Activated naive CD8-positive, alpha-beta T cell treated with anti-CD3 and anti-CD28 coated beads, Interleukin-2, amount 10 ng/mL, durations not matched to agents 7 days and 5 days (primary cell): ENCODE measurements at places on chromosomes 4 and X. TPM values are rescaled to one million over a fixed set of nuclear protein-coding genes. Genes with fewer than 3 reads are reported as not detected.

Gene HSD17B13
- 0.44 TPM for total RNA-seq

Gene TXK
- total RNA-seq = 65.8 TPM

Gene LRP2BP
- total RNA-seq = 0.78 TPM

Gene AVPR2
- not detected for total RNA-seq

Gene LRIT3
- not detected for total RNA-seq

GRCh38 chr4:81102107-81102506, 71.6 kb downstream of the BMP3 start:
- no peaks in the 10 kb centered on the region for H3K36me3 ChIP-seq
- H3K4me3 ChIP-seq = no peak overlapping the region
- no peaks in the 10 kb centered on the region for H3K27me3 ChIP-seq
- DNase-seq = no peak
- H3K27ac ChIP-seq = no peak overlapping the region
- H3K4me1 ChIP-seq = peaks cover 2% of the 10 kb centered on the region

- no peak for DNase-seq
- H3K36me3 ChIP-seq = peaks cover 1% of the 10 kb centered on the region
- peaks cover 4% of the 10 kb centered on the region for H3K27me3 ChIP-seq
- H3K4me1 ChIP-seq = peaks cover 21% of the 10 kb centered on the region
- peak overlapping the region; percentile 79 for H3K4me3 ChIP-seq
Measured at GRCh38 chr4:105060628-105061027, 86.0 kb upstream of the TET2 start.

DNA sequence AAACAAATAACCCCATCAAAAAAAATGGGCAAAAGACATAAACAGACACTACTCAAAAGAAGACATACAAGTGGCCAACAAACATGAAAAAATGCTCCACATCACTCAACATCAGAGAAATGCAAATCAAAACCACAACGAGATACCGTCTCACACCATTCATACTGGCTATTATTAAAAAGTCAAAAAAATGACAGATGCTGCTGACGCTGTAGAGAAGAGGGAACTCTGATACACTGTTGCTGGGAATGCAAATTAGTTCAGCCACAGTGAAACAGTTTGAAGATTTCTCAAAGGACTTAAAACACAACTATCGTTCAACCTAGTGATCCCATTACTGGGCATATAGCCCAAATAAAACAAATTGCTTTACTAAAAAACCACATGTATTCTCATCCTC, 671.2 kb upstream of the FTHL17 start:
- H3K4me1 ChIP-seq = no peaks in the 10 kb centered on the region
- H3K27ac ChIP-seq = no peak overlapping the region
- no peaks in the 10 kb centered on the region for H3K36me3 ChIP-seq
- H3K27me3 ChIP-seq = no peaks in the 10 kb centered on the region
- no peak for DNase-seq

- DNase-seq = no peak
- no peak overlapping the region for H3K4me3 ChIP-seq
- no peaks in the 10 kb centered on the region for H3K36me3 ChIP-seq
- H3K27me3 ChIP-seq = no peaks in the 10 kb centered on the region
- H3K4me1 ChIP-seq = no peaks in the 10 kb centered on the region
- H3K27ac ChIP-seq = no peak overlapping the region
Measured at GRCh38 chrX:141947350-141947749, 43.7 kb downstream of the MAGEC1 start.

DNA sequence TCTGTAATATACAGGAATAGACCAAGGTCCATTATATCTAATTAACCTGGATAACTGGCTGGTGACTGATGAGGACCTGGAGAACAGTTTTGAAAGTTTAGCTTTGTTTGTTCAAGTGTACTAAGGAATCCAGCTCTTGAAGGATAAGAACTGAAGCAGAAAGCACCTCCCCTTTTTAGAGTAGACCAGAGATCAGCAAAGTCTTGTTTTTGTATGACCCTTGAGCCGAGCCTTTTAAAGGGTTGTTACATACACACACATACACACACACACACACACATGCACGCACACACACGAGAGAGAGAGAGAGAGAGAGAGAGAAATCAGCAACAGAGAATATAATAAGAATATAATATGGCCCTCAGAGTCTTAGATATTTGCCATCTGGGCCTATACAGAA, 13.0 kb downstream of the MOSPD2 start:
- no peak overlapping the region for H3K4me3 ChIP-seq
- no peak overlapping the region for H3K27ac ChIP-seq
- H3K27me3 ChIP-seq = no peaks in the 10 kb centered on the region
- no peak for DNase-seq

DNA sequence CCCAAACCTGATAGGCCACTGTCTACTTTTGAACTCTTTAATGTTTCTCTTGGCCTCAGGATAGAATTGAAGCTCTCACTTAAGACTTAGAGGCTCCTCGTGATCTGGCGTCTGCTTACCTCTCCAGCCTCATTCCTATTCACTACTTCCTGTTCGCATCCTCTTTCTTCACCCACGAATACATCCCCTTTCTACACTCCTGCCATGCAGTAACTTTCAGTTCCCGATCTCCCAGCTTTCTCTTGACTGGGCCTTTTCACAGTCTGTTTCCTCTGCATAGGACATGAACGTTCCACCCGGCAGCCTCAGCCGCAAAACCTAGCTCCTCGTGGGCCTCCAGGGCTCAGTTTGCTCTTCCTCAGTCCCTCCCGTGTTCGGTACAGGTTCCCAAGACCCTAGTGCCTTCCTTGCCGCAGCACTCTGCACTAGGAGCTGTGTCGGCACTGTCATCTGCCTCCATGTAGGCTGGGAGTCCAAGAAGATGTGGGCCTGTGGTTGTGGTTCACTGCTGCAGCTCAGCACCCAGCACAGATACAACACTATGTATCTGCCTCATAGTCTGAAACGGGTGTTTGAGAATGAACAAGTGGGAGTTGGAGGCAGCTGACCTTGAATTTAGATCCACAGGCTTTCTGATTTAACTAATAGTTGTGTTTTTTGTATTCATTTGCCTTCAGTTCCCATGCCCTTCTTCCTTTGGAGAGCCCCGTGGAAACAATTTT, 15.8 kb downstream of the RPL39 start:
- no peak for DNase-seq
- H3K27ac ChIP-seq = peak overlapping the region; percentile 34
- peaks cover 6% of the 10 kb centered on the region for H3K4me1 ChIP-seq
- no peaks in the 10 kb centered on the region for H3K27me3 ChIP-seq
- no peak overlapping the region for H3K4me3 ChIP-seq

DNA sequence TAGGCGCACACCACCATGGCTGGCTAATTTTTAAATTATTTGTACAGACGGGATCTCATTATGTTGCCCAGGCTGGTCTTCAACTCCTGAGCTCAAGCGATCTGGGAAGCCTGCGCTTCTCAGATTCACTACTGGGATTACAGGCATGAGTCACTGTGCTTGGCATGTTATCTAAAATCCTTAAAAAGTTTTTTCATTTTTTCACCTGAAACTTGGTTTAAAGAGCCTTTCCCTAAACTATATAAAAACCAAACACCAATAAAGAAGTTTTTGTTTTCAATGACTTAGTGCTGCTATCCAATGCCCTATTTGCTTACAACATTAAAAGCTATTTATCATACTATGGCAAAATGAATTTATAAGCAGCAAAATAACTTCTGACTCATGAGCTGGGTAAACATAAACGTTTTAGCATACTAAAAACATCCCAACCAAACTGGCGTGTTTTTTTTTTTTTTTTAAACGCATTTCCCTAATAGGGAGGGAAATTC, 127.8 kb downstream of the UBE2K start:
- H3K27me3 ChIP-seq = no peaks in the 10 kb centered on the region
- peaks cover 2% of the 10 kb centered on the region for H3K4me1 ChIP-seq
- DNase-seq = no peak

DNA sequence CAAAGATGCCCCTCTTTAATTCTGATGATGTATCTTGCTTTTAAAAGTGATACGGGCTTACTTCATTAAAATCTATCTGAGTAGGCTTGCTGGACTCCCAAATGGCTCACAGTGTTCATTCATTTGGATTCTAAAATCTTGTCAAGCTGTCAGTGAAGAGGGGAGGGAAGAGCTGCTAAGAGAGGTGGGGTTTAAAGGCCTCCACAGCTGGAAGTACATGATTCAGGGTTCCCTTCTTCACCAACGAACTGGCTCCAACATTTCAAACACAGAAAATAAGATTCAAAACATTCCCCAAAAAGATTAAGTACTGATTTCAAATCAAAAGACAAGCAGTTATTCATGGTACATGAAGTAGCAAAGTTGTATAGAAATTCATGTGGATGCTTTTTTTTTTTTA, 133.0 kb upstream of the NAP1L5 start:
- H3K4me3 ChIP-seq = no peak overlapping the region
- peaks cover 4% of the 10 kb centered on the region for H3K4me1 ChIP-seq
- no peak overlapping the region for H3K27ac ChIP-seq
- no peaks in the 10 kb centered on the region for H3K36me3 ChIP-seq
- peaks cover 17% of the 10 kb centered on the region for H3K27me3 ChIP-seq
- DNase-seq = no peak

DNA sequence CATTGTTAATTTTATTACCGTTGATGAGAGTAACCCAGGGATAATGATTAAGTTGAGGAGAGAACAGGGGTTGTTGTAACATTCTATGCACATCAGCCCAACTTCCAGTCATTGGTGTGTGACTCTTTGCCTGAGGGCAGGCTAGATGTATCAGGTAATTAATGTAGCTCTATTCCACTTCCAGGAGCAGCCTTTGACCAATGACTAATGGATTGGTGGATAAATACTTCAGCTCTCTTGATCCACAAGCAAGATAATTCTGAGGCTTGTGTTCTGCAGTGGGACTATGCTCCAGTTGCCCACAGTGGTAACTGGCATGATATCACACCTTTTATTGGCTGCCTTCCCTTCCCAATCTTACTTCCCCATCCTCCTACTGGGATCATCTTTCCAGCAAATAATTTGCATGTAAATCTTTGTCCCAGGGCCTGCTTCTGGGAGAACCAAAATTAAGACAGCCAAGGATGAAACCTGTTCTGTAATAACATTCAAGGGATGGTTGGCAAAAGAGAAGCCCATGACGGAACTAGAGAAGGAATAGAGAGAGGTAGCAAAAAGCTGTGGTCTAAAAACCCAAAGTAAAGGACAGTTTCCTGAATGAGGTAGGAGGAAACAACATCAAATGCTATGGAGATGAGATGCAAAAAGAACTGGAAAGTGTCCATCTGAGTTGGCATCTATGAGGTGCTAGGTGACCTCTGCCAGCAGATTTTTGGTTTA, 241.4 kb upstream of the RPS6KA3 start:
- no peak overlapping the region for H3K4me3 ChIP-seq
- peaks cover 3% of the 10 kb centered on the region for H3K36me3 ChIP-seq
- peaks cover 6% of the 10 kb centered on the region for H3K27me3 ChIP-seq
- peaks cover 3% of the 10 kb centered on the region for H3K4me1 ChIP-seq
- DNase-seq = no peak

- no peak for DNase-seq
- no peaks in the 10 kb centered on the region for H3K27me3 ChIP-seq
- H3K36me3 ChIP-seq = no peaks in the 10 kb centered on the region
- no peak overlapping the region for H3K27ac ChIP-seq
Measured at GRCh38 chr4:64538219-64538618, 129.0 kb upstream of the TECRL start.

- no peak overlapping the region for H3K27ac ChIP-seq
- no peak overlapping the region for H3K4me3 ChIP-seq
- DNase-seq = no peak
- H3K4me1 ChIP-seq = peaks cover 31% of the 10 kb centered on the region
- peaks cover 43% of the 10 kb centered on the region for H3K36me3 ChIP-seq
Measured at GRCh38 chr4:87052615-87053014, 117.8 kb downstream of the AFF1 start.

DNA sequence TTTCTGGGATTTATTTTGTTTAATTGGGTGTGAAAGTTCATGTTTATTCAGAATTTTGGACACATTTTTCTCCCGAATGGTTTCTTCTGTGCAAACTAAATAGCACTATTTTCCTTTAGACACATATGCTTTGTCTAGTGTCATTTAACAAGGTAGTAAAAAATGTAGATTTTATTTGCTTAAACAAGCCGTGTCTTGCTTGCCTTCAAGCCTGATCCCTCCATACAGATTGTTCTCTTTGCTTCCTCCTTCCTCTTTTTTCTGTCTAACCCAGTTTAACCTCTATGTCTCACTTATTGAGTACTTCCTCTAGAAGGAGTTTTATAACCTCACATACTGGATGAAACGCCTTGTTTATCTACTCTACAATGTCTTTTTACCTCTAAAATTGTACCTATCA, 211.8 kb downstream of the NPFFR2 start:
- no peak overlapping the region for H3K27ac ChIP-seq
- H3K27me3 ChIP-seq = peaks cover 2% of the 10 kb centered on the region
- no peak overlapping the region for H3K4me3 ChIP-seq
- no peaks in the 10 kb centered on the region for H3K4me1 ChIP-seq
- no peak for DNase-seq

- no peak overlapping the region for H3K27ac ChIP-seq
- H3K36me3 ChIP-seq = no peaks in the 10 kb centered on the region
- H3K4me3 ChIP-seq = no peak overlapping the region
- H3K4me1 ChIP-seq = no peaks in the 10 kb centered on the region
- no peaks in the 10 kb centered on the region for H3K27me3 ChIP-seq
Measured at GRCh38 chrX:121755541-121755940, 708.1 kb downstream of the GLUD2 start.

DNA sequence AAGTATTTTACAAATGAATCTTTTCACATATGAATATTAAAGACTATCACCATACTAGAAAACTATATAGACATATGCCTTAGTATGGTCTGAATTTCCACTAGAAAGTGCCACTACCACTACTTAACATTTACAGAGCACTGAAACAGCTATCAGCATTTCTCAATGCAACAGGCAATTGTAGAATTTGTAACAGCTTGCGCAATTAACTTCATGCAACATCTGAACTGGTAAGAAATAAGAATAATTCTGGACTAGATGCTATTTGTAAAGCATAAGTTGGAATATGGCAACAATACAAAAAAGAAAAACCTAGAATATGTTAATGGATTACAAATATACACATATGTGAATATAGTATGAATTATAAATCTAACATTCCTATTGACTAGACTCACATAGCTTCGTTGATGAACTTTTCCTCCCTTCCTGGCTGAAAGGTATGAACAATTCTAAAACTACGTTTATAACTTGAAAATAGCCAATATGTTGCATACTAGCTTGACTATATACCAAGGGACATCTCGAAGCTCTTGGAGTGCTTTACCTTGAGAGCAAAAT, 82.0 kb downstream of the ATP8A1 start:
- H3K27me3 ChIP-seq = no peaks in the 10 kb centered on the region
- H3K36me3 ChIP-seq = peaks cover 24% of the 10 kb centered on the region
- H3K4me1 ChIP-seq = no peaks in the 10 kb centered on the region
- DNase-seq = no peak
- no peak overlapping the region for H3K4me3 ChIP-seq

DNA sequence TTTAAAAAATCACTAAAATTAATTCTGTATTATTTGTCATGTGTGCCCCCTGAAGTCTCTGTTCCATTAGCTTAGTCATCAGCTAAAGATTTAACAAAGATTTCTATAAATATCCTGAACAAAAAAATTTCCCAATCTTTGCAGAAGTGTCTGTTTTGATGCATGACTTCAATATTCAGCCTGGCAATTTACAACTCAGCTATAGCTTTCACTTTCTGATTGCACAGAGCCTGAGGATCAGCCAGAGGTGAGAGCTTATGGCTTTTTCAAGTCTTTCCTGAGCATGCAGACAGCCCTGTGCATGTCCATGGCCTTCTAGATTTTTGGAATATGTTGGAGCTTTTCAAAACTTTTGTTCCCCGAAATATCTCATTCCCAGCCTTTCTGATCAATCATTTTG, 420.1 kb downstream of the ZNF674 start:
- H3K4me1 ChIP-seq = no peaks in the 10 kb centered on the region
- H3K4me3 ChIP-seq = no peak overlapping the region
- H3K27me3 ChIP-seq = no peaks in the 10 kb centered on the region
- no peaks in the 10 kb centered on the region for H3K36me3 ChIP-seq
